IMR-90 (cell line): ENCODE measurements at places on chromosomes 2 and 18. TPM values are rescaled to one million over a fixed set of nuclear protein-coding genes. Genes with fewer than 3 reads are reported as not detected.

Gene WDPCP
- 7.8 and 10.2 TPM in 2 replicates for total RNA-seq

Gene RGPD4
- not detected in 2 replicates for total RNA-seq

Gene SANBR
- 3.8 and 5.8 TPM in 2 replicates for total RNA-seq

DNA sequence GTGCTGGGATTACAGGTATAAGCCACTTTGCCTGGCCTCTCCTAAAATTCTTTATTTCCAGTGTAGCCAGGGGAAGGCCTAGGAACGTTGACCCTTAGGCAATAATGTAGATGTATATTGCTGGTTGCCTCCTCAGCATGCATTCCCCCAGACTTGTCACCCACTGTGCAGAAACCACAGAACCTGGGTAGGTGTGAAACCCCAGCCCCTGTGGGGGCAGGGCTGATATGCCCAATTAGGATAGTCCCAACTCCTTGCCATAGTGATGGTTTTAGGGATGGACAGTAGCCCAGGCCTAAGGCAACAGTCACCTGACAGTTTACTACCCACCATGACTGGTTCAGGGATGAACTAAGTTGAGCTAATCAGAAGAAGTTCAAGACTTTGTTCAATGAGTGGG, 57.7 kb downstream of the TMEM247 start:
- DNase-seq = no peak

DNA sequence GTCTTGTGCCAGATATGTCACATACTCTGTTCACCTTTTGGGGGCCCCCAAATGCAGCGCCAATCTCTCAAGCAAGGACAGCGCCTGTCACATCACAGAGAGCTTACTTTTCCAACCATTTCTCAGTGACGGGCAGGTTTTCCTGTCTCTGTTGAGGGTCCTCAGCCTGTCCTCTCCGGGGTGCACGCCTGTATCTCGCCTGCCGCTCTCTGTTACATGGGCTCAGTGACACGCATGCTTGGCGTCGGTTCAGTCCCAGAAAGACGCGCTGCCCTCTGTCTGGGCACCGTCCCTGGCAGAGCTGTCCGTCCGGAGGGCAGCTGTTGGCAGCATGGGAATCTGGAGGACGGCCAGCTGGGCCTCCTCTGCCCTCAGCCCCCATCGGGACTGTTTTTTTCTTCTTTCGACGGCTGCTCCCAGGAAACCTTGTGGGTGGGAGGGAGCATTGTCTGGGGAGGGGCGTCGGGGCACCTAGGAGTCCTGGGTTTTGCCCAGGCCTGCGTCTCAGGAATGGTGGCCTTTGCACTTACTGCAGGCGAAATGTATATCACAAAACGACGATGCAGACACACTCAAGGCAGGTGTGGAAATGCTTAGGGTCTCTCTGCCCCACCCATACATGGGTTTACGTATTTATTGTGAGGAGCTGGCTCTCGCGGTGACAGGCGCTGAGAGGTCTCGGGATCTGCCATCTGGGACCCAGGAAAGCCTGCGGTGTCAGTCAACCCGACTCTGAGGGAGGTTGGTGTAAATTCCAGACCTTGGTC, 30.9 kb downstream of the RTP5 start:
- DNase-seq = no peak

DNA sequence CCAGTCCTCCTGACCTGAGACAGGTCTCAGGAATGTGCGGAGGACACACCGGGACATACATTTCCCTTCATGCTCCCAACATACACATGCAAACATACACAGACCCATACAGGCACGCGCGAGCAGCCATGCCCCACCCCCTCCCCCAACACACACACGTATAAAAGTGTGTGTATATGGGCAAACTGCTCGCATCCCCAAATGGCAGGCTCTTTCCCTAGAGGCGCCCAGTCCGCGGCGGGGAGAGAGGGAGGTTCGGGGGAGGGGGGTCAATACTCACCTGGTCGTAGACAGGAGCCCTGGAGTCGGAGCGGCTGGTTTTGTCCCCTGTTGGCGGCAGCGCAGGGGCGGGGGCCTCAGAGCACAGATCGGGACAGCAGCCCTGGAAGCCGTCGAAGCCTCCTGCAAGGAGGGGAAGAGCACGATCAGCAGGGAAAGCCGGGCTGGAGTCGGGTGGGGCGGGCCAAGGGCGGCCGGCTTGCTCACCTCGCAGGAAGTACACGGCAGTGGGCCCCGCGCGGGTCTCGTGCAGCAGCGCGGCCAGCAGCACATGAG, 682 bp downstream of the DUSP2 start:
- no peak for DNase-seq
